ENCODE measurements at places on chromosomes 16 and 17.

- DNase-seq, result no peak
Observed at GRCh38 chr16:67528870-67529581, 397 bp downstream of the RIPOR1 start.

GRCh38 chr16:46862555-46863447 lies 21.4 kb upstream of the GPT2 start:
- DNase-seq, result no peak

- DNase-seq, result no peak
Observed at GRCh38 chr17:10337976-10338375, 34.8 kb downstream of the MYH13 start.

DNA sequence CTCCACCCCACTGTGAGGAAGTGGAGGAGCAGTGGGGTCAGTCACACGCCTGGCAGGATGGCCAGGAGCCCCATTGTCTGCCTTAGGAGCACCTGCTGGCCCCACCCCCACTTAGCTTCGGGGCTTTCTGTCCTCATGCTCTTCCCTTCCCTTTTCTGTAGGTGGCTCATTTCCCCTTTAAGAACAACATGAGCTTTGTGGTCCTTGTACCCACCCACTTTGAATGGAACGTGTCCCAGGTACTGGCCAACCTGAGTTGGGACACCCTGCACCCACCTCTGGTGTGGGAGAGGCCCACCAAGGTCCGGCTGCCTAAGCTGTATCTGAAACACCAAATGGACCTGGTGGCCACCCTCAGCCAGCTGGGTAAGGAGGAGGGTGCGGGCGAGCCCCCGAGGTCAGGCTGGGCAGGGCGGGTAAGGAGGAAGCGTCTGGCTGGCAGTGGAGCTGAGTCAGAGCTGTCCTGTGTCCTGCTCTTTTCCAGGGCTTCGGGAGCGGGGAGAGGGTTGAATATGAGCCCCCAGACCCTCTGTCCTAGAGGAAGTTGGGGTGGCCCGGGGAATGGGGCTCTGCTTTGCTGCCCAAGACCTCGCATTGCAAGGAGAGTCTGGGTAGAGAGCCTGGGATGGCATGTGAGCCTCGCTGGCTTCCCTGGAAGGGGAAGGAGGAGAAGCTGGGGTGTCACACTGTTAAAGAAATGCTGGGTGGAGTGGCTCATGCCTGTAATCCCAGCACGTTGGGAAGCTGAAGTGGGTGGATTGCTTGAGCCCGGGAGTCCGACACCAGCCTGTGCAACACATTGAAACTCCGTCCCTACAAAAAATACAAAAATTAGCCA lies 9.2 kb upstream of the SERPINF1 start:
- no peak for DNase-seq

DNA sequence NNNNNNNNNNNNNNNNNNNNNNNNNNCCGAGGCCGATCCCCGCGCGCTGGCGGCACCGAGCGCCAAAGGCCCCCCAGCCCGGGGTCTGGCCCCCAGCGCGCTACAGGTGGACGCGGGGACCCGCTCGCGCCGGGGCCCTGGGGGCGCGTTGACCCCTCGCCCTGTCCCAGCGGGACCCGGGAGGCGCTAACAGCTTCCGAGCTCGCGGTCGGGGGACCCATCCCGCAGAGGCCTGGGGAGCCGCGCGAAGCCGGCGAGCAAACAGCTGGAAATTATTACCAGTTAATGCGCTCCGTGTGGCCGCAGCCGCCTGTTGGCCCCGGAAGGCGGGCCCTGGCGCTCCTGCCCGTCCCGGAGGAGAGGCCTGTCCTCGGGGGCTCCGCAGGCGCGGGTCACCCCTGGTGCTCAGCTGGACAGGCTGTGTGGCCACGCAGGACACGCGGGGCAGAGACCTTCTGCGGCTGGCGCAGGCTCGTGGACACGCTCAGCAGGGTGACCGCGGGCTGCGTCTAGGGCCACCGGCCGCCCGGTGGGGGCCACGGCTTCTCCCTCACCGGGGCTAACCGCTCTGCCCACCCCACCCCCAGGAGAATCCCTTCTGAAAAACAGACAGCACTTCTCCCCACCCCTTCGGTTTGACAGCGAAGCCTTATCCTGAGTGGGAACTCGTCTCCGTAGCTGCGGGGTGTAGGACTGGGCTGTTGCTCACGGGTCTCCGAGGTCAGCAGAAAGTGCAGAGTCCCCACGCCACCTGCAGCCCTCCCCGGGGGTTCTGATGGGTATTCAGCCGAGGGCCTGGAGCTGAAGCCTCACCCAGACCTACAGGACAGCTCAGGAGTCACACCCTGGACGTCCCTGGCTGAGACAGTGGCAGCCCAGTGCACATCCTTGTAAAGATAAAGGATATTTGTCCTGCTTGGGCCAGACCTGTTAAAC lies 138.7 kb upstream of the RPH3AL start:
- no peak for DNase-seq

DNA sequence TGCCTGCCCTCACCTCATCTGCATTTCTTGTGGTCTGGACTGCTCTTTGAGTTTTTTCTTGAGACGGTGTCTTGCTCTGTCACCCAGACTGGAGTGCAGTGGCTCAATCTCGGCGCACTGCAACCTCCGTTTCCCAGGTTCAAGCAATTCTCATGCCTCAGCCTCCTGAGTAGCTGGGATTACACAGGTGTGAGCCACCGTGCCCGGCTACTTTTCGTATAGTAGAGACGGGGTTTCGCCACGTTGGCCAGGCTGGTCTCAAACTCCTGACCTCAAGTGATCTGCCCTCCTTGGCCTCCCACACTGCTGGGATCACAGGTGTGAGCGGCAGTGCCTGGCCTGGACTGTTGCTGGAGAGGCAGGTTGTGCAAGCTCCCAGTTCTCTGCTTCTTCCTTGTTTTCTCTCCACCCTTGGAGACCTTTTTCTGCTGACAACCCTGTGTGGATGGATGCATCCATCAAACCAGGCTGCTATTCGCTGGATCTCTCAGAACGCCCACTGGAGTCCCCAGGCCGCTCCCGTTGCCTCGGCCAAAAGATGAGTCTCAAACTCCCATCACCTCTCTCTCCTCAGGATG lies 22.7 kb upstream of the DBNDD1 start:
- DNase-seq, result no peak

All from nucleus accumbens (tissue), 56 donors.